ENCODE measurements at places on chromosomes 12 and 14.

- DNase-seq: no peak
These were observed 23.9 kb downstream of the SCAF11 start for GRCh38 chr12:45966486-45966885.

GRCh38 chr12:26032719-26033241 lies 74.3 kb downstream of the RASSF8 start:
- DNase-seq: no peak

DNA sequence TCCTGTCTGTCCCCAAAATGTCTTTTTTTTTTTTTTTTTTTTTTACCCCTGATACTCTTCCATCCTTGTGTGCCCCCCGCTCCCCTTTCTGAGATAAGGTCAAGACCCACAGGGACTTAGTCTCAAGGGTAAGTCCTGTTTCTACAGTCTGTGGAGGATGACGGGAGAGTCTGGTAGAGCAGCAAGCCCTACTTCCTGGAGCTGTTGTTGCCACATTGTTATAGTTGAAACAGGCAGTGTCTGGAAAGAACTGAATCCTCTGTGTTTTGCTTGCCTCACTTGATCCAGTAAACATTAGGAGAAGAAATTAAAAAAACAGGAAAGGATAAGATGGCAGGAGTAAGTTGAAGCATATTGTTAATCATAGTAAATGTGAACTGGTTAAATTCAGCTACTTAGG lies 45.5 kb downstream of the ZNF664 start:
- DNase-seq: no peak

DNA sequence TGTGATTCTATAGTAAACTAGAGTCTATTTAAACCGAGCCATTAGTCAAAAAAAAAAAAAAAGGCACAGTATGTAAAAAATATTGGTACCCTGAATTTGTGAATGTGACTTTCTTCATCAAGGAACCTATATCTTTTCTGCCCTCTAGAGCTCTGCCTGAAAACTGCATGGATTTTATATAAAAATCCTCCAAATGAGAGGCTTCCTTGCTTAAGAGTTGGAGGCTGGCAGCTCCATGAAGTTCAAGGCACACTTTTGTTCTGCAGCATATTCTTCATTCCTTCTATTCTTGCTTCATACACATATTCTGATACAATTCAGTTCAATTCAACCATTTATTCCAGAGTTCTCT lies 23.1 kb upstream of the NKX2-8 start:
- no peak for DNase-seq
